ENCODE measurements at places on chromosomes 6 and 20.
A peak's percentile ranks its signal among the peaks of the same experiment; 100 is the strongest.

DNA sequence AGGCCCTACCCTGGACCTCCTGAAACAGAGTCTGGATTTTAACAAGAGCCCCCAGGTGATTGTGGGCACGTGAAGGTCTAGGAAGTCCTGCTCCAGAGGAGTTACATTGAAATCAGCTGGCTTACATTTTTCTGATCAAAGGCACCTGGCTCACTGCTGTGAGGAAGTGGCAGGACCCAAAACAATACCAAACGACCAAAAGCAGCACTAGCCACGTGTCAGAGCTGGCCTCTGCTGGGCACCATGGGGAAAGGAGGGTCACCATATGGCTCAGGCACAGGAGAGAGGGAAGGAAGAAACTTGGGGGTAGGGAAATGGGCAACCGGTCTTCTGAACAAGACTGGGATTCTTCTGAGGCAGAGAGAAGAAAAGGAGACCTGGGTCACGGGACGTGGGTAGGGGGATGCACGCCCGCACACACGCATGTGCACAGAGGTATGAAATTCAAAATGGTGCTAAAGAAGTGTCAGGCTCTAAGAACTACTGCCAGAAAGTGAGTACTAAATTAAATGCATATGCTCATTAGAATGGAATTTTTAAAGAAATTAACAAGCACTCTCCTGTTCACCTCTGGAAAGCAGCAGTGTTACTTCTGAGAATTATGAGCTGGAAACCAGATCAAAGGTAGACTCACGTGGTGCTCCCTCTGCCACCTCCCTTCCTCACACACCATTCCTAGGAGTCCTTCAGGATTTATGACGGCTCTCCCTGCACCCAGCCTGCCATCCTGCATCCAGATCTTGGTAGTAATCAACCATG is 113.6 kb downstream of the TRERF1 start:
- DNase-seq, result no peak

- DNase-seq, result no peak
Observed at GRCh38 chr6:12657884-12658283, 58.7 kb upstream of the PHACTR1 start.

DNA sequence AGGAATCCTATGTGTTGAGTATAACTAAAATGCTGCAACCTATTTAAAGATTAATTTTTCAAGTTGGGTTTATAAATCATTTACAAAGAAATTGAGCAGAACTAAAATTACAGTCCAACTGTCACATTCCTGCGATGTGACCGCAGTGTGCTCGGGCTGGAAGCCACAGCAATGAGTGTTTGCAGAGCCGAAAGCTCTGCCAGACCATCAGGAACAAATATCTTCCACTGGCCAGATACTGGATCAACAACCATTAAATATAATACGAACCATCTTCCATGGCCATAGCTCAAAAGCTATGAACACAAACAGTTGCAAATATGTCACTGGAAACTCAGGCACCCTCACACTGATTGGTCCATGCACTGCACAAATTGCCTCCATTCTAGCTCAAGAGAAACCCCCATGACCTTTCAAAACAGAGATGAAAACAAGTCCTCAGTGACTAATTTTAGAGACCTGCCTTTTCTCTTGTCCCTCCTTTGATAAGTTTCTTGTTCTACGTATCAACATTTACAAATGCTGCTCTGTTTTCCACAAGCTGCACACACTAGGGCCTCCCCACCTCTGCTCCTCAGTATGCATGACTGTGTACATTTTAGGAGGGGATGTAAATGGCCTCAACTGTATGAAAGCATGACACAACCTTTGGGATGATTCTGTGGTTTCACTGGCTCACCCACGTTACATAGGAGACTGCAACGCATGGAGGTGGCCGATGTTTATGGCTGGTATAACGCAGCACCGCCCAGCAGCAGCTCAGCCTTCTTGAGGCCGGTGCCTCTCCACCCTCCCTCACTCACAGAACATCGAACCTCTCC is 171.7 kb downstream of the WDR27 start:
- DNase-seq, result peak; percentile 56

- DNase-seq, result no peak
Observed at GRCh38 chr6:1885576-1886011, 275.9 kb downstream of the FOXC1 start.

DNA sequence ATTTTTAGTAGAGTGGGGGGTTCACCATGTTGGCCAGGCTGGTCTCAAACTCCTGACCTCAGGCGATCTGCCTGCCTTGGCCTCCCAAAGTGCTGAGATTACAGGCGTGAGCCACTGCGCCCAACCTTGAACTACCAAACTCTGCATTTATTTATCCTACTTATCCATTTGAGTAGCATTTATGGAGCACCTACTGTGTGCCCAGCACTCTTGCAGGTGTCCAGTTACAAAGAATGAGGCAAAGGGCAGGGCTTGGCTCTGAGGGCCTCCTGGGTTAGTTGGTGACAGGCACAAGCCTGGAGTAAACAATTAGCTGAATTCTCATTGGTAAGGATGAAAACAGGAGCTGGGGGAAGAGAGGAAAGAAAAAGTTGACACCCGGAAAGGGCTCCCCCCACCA is 93.4 kb upstream of the FOXP4 start:
- DNase-seq, result no peak

- DNase-seq, result no peak
Observed at GRCh38 chr20:22515264-22515663, 69.1 kb downstream of the FOXA2 start.

DNA sequence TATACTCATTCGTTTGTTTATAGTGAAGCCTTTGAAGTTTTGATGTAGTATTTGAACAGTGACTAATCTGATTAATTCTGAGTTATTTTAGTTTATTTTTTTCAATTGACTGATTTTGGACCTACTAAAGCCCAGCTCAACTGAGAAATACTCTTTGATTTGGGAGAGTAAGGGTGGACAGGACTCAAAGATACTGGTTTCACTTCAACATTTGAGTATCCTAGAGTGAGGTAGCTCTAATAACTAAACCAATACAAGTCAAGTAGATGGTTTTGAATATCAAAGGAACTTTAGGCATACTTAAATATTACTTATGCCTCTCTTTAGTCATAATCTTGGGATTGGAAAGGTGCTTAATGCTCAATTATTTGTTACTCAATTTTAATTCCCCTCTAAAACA is 65.6 kb downstream of the ZNF292 start:
- no peak for DNase-seq

DNA sequence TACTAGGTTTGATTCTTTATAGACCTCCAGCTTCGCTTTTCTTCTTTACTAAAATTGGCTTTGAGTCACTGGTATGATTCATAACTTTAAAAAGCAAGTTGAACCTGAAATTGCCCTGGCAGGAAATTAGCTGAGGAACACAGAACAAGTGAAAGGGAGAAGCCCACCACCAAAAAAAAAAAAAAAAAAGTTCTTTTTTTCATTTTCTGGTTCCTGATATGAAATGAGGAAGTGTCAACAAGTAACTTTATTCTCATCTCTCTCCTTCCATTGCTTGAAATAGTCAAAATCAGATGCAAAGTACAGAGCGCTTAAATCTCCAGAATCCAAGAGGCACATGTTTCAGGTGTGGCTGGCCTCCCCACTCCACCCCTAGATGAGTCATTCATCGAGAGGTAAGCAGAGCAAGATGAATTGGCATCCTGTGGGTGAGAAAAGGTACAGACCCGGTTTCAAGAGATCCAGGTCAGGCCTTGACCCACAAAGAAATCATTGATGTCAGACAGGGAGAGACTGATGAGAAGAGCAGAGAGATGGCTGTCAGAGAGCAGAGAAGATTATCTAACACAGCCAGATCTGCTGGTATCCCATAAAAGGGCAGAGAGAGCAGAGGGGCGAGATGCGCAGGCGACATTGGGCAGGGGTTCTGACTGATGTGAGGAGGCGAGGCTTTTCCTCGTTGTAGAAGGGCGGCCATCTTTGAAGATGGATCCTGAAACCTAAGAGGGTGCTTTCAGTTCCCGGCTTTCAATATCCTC is 54.8 kb upstream of the MBOAT1 start:
- DNase-seq, result no peak

Data from right forelimb (tissue), 1 donor.